Ovary (tissue), 10 donors: ENCODE measurements at places on chromosomes 6 and 20. TPM values are rescaled to one million over a fixed set of nuclear protein-coding genes. Genes with fewer than 3 reads are reported as not detected.

DNA sequence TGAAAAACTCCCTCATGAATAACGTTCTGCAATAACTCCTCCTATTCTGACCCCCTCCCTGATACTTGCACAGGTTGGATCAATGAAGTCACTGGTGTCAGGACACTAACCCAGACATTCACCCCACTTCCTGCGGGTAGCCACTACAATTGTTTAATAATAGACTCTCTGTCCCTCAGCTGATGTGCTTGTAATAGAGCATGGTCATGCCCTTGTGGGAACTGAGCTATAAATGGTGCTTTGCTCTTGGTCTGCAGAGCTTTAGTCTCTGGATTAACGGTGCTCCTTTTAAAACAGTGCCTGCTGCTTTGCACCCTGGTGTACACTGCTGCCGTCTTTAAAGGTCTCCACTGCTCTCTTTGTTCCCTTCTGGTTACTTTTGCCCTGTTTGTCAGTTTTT lies 127.3 kb downstream of the BACH2 start:
- no peak for DNase-seq

DNA sequence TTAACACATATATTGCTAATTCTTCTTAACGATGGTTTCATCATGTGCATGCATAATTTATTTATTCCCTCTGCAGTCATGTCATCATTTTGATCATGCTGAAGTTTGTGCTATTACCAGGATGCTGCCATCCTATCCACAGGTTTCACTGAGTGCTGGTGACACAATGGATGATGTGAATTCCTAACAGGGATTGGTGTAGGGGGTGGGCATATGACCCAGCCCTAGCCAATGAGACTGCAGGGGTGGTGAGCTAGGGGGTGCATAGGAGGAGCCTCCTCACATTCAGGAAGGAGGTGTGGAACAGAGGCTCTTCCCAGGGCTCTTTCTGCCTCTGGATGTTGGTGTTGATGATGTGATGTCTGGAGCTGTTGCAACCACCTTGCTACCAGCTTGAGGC lies 7.5 kb downstream of the CST5 start:
- DNase-seq, result no peak

DNA sequence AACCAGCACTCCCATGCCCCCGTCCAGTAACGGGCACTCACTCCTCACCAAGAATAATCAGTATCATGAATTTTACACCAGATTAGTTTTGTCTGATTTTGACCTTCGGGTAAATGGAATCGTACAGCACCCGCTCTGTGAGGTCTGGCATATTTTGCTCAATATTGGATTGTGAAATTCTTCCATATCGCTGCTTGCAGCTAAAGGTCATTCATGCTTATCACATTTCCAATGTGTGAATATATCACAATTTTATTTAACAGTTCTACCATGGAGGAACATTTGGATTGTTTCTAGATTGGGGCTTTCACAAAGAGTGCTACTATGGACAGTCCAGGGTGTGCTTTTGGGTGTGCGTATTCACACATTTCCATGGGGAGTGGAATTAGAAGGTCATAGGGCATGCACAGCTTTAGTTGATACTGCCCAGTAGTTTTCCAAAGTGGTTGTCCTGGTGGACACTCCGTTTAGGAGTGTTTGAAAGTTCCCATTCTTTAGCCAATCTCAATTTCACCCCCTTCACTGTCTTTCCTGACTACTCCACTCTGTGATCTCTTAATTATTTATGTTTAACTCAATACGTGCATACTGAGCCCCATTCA lies 86.6 kb downstream of the ISM1 start:
- no peak for DNase-seq

The COL20A1 gene
- polyA plus RNA-seq, result not detected
